LNCaP clone FGC (cell line): ENCODE measurements at places on chromosomes 1 and 21.

- DNase-seq: no peak
Measured at GRCh38 chr1:57424231-57425027, 569 bp upstream of the DAB1 start.

DNA sequence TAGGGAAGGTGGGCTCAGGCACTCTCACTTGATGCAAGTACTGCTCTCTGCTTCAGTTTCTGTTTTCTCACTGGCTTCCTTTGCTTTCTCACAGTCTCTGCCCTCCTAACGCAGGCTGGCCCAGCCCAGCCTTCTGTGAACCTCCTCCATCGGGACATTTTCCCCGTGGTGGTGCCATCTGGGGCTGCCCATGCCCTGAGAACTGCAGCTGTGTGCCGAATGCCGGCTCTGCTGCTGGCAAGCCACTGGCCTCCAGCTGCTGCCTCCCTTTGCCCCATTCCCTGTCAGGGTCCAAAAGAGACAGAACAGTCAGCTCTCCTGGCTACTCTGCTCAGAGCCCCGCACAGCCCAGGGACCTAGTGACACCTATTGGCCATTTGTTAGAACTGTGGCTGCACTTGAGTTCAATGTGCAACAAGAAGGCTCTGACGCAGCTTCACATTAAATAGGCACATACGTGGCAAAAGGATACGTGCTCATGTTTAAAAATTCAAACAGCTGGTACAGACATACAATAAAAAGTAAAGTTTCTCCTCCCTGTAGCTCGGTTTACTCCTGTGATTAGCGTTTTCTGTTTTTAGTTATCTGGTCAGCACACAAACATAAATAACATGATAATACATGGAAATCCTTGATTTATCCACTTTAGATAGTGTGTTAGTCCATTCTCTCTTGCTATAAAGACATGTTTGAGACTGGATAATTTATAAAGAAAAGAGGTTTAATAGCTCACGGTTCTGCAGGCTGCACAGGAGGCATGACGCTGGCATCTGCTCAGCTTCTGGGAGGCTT is 46.6 kb downstream of the FCRL5 start:
- no peak for DNase-seq

DNA sequence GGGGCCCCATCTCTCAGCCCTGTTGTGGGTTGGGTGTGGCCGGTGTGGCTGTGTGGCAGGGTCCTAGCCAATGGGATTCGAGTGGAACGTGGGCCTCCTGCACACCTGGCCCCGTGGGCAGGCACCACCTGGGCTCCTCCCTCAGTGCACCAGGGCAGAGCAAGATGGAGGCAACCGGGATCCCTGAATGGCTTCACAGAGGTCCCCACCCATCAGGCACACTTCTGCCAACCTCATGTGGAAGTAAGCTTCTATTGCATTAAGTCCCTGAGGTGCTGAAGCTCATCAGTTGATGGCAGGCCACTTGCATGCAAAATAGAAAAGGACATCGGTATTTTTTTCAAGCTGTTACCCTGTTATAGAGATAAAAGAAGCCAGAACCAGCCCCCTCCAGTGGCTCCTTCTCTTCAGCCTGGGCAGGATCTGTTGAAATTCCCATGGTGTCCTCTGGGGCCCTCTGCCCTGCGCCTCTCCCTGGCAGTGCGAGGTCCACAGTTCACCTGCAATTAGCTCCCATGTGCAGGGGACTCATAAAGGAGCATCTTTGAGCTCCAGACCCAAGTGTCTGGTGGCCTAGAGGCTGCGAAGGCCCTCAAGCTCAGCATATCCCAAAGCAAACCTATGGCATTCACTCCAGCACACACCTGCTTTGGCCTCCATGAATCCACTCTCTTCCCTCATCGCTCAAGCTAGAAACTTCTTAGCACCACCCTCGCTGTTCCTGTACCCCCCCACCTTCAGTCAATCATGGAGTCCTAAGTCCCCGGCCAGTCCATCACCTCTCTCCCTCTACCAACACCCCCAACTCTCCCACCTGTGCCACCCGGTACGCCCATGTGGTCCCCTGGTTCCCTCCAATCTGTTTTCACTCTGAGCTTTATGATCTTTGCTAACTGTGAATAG is 2.1 kb upstream of the SLC45A1 start:
- no peak for DNase-seq

DNA sequence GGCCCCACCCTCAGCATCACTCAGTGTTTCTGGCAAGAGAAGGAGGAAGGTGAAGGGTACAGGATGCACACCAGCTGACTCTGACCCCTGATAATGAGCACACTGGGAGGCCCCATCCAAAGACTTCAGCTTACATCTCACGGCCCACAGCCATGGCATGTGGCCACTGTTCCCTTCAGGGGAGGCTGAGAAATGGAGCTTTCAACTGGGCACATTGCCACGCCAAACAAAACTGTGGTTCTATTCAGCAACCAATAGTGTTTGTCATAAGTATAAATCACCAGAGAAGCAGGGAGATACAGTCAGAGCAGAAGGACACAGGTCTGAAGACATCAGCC is 12.7 kb upstream of the TRAF3IP3 start:
- no peak for DNase-seq

DNA sequence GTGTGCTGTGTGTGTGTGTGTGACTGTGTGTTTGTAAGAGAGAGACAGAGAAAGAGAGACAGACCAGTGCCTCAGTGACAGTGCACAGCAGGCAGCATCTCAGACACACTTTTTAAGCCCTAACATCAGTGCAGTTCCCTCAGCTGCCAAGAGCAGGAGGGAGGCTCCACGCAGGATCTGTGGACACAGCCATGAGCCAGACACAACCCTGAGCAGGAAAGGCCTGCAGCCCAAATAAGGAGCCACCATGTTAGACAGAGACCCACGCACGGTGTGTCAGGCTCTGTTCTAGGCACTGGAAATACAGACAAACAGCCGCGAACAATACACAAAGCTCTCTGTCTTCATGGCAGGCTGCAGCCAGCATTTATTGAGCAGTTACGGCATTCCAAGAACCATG is 445.5 kb downstream of the MATN1 start:
- no peak for DNase-seq

- peak; percentile 19 for DNase-seq
Measured at GRCh38 chr1:6464514-6464836, 1.5 kb downstream of the TNFRSF25 start.

GRCh38 chr1:116737855-116738321 is 16.3 kb upstream of the CD2 start:
- no peak for DNase-seq
